Osteoblast (primary cell): ENCODE measurements at places on chromosomes 3 and 15. TPM values are rescaled to one million over a fixed set of nuclear protein-coding genes. Genes with fewer than 3 reads are reported as not detected.

UNC45A gene
- 72.5 and 74.9 TPM in 2 replicates for total RNA-seq

BTBD1 gene
- 88.3 and 99.6 TPM in 2 replicates for total RNA-seq

DNA sequence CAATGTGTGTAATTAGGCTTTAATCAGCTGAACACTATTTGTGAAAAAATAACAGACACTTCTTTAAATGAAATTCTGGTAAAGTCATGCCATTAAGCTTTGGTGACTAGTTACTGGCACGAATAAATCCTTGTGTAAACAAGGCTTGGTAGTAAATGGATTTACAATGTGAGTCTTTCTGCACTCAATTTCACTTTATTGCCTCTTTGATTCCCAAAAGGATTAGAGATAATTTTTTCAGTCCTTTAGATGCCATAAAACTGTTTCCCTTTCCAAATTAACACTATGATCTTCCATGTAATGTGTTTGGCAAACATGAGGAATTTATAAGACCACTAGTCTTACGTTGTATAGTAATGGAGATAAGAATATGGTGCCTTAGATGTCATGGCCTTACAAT lies 339.5 kb upstream of the DNAJC19 start:
- no peak for DNase-seq

GRCh38 chr15:29631076-29632070 lies 190.9 kb downstream of the TJP1 start:
- DNase-seq, result no peak
